ENCODE measurements at places on chromosomes 1 and 21.

- DNase-seq, result no peak
Measured at GRCh38 chr21:40792691-40793456, 54.1 kb downstream of the DSCAM start.

- no peak for DNase-seq
Measured at GRCh38 chr1:145717833-145718232, 1.5 kb upstream of the CD160 start.

- DNase-seq, result no peak
Measured at GRCh38 chr21:39156024-39156423, 27.2 kb downstream of the PSMG1 start.

DNA sequence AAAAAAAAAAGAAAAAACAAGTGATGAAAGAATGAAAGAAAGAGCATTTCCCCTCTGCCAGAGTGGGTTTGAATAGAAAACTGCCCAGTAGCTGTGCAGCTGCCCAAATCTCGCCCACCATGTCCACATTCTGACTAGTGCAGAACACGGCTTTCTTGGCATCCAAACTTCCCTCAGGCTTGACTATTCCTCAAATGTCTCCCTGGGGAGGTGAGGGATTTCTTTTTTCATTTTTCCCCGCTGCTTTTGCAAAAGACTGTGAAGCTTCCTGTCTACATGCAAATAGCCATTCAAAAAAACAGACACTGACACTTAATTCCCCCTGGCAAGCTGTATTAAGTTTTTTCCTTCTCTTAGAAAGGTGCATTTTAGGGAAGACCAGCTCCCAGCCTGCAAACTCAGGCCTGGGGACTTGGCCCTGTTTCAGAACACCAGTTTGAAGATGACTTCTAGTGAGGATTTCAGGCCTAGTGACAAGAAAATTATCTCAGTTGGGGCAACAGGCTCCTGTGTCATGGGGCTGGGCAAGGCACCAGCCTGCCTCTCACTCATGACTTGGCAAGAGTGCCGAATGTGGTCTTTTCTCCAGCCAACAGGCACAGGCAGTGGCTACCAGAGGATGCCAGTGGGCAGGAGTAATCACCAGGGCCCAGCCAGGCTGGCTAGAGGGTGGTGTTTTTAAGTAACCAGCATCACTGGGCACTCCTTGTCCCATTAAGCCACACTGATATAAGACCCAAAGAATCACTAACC is 178.1 kb upstream of the NFIA start:
- DNase-seq, result no peak

DNA sequence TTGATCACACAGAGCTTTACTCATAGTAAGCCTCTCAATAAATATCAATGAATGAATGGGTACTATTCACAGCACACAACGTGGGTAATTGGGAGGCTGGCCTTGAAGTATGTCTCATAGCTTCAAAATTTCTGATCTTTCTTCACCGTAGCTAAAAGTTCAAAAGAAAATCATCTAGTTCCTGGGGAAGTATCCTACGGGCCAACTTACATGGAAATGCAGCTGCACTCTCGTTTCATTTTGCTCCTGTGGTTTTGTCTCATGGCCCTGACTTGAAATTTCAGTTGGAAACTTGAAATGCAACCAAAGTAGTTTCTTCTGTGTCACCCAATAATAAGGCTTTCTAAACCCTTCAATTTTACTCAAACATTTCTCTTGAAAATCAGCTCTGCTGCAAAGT is 76.1 kb upstream of the CNIH3 start:
- no peak for DNase-seq

DNA sequence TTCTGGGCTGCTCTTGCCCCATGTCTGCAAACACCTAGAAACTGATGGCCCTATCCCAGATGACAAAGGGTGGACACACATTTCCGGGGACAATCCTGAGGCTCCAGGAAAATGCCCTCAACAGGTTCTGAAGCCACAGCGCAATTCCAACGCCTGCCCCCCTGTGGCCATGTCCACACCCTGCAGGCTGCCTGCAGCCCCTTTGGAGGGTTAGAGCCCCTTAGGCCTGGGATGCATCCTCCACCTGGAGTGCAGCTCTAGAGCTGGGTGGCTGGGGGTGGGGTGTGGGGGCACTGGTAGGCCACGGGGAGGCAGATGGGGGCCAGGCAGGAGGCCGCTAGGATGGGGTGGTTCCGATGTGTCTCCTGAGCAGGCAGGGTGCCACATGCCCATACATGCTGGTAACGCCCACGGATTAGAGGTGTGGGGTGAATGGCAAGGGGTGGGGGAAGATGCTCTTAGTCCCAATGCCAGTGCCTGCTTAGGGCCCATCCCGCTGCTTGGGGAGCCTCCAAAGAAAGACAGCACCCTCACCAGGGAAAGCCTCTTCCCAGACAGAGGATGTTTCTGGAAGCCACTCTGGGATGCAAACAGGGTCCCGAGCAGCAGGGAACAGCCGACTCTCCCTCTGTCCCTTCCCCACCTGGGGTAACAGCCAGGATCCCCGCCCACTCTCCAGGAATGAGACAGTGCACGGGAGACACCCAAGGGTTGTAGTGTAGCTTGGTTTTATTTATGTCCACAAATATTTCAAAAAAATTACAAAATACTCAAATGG is 34.0 kb downstream of the SLC45A1 start:
- no peak for DNase-seq

DNA sequence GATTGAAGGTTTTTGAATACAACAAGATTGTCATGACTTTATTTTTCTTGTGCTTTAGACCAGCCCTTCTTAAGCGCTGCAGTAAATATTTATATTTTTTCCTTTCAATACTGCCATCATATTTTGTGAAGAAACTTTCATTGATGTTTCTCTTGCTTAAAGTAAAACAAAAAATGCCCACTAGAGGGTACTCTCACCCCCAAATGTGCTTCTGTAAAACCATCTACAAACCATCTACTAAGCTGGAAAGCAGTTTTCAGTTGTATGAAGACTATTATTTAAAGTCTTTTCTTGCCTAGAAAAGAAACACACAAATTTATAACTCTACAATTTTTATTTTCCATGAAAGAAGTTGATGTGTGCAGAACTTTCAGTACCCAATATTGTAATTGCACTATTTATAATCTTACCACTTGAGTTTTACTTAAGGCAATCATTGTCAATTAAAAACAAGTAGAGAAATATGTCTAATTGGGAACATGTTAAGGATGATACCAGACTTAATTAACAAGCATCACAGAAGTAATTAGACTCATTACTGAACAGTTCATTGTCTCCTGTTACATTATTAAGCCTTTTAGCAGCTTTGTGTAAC is 10.7 kb downstream of the LEPR start:
- DNase-seq, result no peak

DNA sequence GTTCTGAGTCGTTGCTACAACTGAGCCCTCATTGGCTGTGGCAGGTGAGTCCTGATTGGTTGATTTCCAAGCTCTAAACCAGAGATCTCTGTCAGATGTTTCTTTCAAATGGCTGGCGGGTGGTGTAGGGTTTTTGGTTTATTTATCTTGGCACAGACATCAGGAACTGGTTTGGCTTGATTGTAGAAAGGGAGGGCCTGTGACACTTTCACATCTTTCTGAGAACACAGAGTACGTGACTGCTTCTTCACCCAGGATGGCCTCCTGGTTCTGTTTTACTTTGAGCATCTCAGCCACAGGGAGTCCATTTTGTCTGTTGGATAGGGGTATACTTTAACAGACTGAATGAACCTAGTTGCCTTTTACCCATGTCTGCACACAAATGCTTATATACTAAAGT is 89.4 kb upstream of the GPR52 start:
- no peak for DNase-seq

DNA sequence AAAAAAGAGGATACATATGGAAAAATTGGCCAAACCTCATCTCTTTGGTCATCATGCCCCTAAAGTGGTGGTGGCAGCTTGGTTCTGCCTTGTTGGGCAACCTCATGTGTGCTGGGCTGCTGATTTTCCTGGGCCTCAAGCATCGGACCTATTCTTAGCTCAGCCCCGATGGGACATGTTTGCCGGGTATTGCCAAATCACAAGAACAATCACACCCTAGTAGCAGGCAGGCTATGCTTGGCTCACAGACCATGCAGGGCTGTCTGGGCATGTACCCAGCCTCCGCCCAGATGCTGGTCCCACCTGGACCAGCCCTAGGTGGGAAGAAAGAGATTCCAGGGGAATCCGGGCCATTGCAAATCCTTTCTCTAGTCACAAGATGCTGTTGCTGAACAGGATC is 189.4 kb upstream of the FGGY start:
- no peak for DNase-seq

GRCh38 chr1:60111716-60112115 is 38.1 kb upstream of the C1orf87 start:
- DNase-seq, result no peak

DNA sequence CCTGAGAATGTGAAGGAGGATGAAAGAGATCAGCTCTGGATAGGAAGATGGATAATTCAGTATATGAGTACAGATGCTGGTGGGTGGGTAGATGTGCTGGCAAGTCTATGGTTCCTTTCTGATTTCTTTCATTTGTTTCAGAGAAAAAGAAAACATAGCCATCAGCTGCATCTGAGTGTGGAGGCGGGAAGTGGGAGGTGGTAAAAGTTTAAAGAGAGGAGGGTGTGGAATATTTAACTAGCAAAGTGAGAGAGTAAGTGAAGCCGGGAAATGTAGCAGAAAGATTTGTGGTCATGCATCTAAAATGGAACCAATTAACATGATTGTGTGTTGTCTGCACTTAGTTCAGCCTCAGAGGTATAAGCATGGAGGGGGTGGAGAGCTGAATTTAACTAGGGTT is 16.4 kb downstream of the RPE65 start:
- DNase-seq, result no peak

DNA sequence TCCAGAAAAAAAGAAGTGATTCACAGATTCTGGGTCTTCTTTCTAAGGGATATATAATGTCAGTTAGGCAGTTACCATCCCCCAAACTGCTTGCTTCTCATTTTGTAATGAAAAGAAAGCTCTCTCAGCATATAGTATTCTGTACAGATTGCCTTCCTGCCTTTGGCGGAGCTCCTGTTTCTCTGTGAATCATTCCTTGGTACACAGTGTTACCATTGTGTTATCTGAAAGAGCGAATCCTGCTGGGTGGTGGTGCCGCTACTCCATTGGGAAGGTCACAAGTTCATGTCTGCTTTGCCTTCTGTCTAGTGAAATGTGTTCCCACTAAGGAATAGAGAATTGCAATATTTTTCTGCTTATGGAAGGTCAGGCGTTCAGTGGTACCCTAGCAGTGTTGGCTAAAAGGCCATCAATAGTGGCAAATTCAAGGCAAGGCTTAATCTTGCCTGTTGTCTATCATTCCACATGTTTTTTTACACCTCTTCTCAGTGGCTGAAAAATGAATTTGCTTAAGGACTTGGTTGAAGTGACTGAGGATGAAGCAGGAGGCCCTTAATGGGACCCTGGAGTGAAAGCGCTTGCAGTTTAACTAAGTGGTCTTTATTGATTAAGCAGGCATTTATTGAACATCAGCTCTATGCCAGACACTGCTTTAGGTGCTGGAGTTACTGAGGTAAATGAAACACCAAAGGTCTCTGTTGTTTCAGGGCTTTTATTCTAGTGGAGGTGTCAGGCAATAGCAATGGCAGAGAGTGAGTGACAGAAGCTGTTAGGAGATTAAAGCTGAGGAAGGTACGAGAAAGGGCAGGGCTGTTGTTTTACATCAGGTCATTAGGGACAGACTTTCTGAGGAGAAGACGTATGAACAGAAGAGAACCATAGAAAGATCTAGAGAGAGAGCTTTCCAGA is 186.7 kb downstream of the PDE4B start:
- no peak for DNase-seq

DNA sequence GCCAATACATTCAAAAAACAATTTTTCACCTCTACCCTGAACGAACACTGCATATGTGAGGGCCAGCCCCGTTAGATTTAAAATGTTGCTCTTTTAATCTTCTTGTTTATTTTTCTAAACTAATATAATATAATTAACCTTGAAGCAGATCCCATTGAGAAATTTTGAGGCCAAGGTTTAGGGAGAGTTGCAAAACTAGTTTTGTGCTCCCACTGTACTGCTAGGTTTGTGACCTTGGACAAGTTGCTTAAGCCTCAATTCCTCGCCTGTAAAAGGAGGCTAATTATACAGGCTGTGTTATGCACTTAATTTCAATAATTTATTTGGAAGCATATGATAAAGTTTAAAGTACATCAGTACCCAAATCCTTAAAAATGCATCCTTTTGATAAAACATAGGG is 3.7 kb downstream of the IL23R start:
- DNase-seq, result no peak

DNA sequence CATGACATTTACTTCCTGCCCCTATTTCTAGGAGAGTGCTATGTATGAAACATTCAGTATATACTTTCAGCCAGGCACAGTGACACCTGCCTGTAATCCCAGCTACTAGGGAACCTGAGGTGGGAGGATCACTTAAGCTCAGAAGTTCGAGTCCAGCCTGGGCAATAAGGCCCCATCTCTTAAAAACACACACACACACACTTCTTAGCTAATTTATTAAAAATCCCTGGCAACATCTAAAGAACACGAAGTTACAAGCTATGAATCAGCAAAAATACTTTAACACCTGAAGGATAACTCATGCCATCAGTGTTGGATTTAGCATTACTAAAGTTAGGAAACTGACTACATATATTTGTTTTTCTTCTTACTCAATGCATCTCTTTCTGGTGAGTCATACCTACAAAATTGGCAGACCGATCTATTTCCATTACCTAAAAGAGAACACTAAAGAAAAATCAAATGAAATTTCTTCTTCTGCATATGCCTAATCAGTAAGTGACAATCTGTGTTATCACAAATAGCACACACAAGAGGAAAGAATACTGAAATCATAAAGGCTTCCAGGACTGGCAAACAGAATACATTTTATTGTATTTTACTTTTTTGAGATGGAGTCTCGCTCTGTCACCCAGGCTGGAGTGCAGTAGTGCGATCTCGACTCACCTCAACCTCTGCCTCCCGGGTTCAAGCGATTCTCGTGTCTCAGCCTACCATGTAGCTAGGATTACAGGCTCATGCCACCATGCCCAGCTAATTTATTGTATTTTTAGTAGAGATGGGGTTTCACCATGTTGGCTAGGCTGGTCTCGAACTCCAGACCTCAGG is 41.4 kb downstream of the RNF115 start:
- no peak for DNase-seq
